ENCODE measurements at places on chromosomes 5 and 9.

DNA sequence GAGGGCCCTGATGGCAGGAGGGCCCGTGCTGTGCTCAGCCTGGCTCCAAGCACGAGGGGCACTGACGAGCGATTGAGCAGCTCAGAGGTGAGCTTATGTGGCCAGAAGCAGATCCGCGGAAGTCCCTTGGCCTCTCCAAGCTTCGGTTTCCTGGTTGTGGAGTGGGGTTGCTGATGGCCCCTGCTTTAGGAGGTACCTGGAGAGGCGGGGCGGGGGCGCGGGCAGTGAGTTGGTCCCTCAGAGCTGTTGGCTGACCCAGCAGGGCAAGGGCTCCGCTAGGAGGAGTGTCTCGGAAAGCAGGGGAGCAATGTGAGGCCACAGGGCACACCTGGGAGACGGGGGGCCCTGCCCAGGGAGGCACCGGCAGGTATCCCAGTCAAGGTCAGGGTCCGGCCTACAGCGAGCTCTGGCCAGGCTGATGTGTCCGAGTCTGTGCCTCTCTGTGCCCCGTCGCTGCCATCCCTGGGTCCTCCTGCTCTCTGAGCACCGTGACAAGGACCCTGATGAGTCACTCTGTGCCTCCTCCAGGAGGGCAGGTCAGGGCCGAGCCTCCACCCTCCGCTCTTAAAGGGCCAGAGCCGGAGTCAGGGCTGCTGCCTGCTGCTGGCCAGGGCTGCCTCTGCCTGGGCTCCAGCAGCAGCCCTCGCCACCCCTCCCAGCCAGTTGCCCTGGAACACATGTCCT is 14.8 kb downstream of the NCS1 start:
- DNase-seq: peak; percentile 66

GRCh38 chr9:126836216-126836615 is 24.2 kb upstream of the ZBTB34 start:
- no peak for DNase-seq

DNA sequence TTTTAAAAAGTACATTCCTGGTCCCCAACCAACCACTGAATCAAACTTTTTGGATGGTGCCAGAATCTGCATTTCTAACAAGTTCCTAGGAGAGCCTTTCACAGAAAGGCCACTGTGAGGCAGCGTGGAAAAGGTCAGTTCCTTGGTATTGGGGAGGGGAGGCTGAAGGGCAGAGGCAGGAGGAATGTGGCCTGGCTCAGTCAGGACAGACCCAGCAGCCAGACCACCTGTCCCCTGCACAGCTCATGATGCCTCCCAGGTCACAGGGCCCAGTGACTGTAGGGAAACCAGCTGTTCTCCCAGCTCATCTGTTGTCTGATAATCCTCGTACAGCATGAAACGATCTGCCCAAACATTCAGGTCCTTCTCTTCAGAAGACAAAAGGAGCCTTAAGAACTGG is 132.9 kb downstream of the LHFPL2 start:
- no peak for DNase-seq

- no peak for DNase-seq
These were observed 1.0 kb upstream of the DAB2IP start for GRCh38 chr9:121650217-121651007.

Measured in kidney glomerular epithelial cell (primary cell).